ENCODE measurements at places on chromosomes 11 and 22. TPM values are rescaled to one million over a fixed set of nuclear protein-coding genes. Genes with fewer than 3 reads are reported as not detected.

Gene SHISAL1
- total RNA-seq = 13.9 TPM

Gene TECTA
- total RNA-seq = 1.7 TPM

Gene SLC5A12
- total RNA-seq = under 0.01 TPM

Gene POU2AF3
- total RNA-seq = 0.47 TPM

Gene KCNQ1
- 0.31 TPM for total RNA-seq

Gene SLC22A9
- total RNA-seq = not detected

DNA sequence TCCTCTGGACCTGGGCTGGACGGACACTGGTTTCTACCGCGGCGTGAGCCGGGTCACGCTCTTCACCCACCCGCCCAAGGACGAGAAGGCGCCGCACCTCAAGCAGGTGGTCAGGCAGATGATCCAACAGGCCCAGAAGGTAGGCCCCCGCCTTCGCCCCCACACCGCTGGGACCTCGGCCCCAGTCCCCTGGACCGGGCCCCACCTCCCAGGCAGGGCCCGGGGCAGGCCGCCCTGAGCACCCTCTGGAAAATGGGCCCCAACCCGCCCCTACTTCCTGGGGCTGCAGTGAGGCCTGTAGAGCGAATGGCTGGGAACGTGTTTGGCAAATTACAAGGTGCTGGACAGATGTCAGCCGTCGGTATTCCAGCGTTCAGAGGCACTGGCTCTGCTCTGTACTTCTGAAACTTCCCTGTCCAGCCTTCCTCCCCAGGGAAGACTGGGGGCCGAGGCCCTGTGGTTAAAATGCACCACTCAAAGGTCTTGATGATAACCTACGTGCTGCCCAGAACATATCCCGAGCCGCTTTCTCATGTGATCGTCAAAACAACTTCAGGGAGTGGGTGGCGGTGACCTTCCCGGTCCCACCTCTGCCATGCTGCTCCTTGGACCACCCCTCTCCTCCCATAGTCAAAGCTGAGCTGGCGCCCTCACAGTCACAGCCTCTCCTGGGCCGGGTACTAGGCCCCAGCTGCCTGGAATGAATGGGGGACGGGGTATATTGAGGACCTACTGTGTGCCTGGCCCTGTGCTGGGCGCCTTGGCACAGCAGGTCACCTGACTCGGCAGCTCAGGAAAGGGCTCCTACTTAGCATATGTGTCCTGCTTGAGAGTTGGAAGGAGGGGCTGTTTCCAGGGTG is 869 bp downstream of the FAM83F start:
- DNase-seq = no peak

DNA sequence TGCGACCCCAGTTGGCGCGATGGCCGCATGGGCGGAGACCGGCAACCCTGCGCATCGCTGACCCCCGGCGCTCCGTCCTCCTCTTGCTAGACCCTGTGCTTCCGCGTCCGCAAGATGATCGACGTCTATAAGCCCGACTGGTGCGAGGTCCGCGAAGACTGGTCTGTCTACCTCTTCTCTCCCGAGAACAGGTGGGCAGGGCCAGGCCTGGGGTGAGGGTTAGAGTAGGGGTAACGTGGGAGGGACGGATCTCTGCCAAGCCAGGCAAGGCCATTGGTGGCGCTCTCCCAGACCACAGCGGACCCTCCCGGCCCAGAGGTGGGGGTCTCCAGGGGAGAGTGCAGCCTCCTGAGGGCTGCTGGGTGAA is 92.1 kb downstream of the CACNA1I start:
- no peak for DNase-seq

DNA sequence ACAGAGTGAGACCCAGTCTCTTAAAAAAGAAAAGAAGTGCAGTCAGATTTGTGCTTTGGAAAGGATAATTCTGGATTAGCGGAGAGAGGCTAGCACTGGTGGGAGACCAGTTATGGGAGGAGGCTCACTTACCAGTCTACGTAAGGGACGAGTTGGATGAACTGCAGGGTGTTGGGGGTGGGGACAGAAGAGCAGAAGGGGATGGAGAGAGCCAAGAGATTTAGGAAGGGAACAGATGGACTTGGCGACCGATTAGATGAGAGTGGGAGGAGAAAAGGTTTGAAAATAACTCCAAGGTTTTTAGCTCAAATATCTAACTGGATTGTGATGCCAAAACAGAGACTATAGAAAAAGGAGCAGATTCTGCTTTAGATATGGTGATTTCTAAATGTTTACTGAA is 81.4 kb downstream of the SFI1 start:
- DNase-seq = peak; percentile 19

GRCh38 chr11:124071623-124071948 is 30.5 kb upstream of the OR10G7 start:
- no peak for DNase-seq

- no peak for DNase-seq
These were observed 14.3 kb downstream of the CARD10 start for GRCh38 chr22:37504964-37505363.

DNA sequence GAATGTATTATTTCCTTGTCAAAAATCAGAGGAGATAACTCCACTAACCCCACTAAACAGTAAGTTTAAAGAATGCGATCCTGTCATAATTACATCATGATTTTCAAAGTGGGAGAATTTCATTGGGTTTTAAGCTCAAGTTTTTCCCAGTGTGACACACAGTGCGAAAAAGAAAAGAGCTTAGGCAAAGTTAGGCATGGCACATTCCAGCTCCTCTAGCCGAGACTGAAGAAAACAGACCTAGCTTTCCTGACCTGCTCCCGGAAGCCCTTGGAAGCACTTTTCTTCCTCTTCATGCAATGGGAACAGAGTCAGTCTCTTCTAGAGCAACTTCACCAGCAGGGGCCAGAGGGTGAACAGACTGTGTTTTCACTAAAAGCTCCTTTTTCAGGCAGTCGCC is 76.6 kb upstream of the AKIP1 start:
- no peak for DNase-seq

GRCh38 chr11:2480874-2481220 is 36.0 kb downstream of the KCNQ1 start:
- no peak for DNase-seq

- no peak for DNase-seq
These were observed 19.6 kb upstream of the MTMR2 start for GRCh38 chr11:95943546-95943945.

GRCh38 chr11:85672105-85672902 is 7.4 kb upstream of the CREBZF start:
- DNase-seq = no peak

DNA sequence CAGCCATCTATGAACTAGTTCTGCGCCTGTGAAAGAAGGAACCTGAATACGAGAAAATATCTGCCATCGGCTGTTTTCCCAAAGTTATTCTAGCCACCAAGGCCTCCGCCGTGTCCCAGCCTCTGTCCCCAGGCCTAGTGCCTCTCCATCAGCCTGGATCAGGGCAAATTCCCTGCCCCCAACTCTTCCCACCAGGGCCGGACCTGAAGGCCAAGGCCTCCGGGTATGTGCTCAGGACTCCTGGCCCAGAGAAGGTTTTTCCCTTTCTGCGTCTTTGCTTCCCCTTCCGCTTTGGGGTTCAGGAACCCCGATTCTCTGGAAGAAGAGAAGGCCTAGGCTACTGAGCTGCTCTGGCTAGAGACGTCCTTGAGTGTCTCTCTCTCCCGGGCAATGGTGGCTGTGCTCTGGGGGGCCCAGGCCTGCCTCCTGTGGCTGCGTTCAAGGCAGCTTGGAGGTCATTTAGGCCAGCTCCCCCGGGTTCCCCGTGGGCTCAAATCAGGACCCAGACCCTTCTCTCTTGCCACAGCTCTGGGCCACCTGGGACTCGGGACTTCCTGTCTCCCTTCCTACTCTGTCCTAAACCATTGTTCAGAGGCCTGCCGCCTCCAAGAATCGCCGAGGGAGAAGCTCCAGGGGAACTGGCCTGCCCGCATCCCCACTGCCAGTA is 1.6 kb downstream of the ALX4 start:
- no peak for DNase-seq

All from occipital lobe (tissue), 3 donors.